ENCODE measurements at places on chromosomes 3 and 15. TPM values are rescaled to one million over a fixed set of nuclear protein-coding genes. Genes with fewer than 3 reads are reported as not detected.

ARGFX gene
- total RNA-seq: not detected

SYNM gene
- total RNA-seq: 0.12 TPM

CADM2 gene
- total RNA-seq: 0.40 TPM

GOLGA6A gene
- total RNA-seq: not detected

SLC12A6 gene
- 19.2 TPM for total RNA-seq

RPS27L gene
- 132 TPM for total RNA-seq

ATP10A gene
- 23.9 TPM for total RNA-seq

HDC gene
- total RNA-seq: 0.32 TPM

VEPH1 gene
- total RNA-seq: not detected

PLD1 gene
- 0.18 TPM for total RNA-seq

EXD1 gene
- not detected for total RNA-seq

TNIK gene
- total RNA-seq: 21.3 TPM

VGLL3 gene
- not detected for total RNA-seq

SEMA3G gene
- total RNA-seq: 0.19 TPM

ZMAT3 gene
- 10.6 TPM for total RNA-seq

ADAMTS17 gene
- total RNA-seq: 3.6 TPM

WDR93 gene
- not detected for total RNA-seq

ZNF609 gene
- total RNA-seq: 35.3 TPM

SKIC8 gene
- total RNA-seq: 71.9 TPM

CCR9 gene
- not detected for total RNA-seq

CCPG1 gene
- total RNA-seq: 11.7 TPM

RASL12 gene
- total RNA-seq: not detected

SEC11A gene
- 93.5 TPM for total RNA-seq

PPP1R2 gene
- total RNA-seq: 91.8 TPM

TNFAIP8L3 gene
- total RNA-seq: 0.60 TPM

RNF111 gene
- total RNA-seq: 19.9 TPM

CYP1A2 gene
- not detected for total RNA-seq

ZNF385D gene
- total RNA-seq: not detected

FAM174B gene
- total RNA-seq: 6.4 TPM

MUC20 gene
- total RNA-seq: 0.29 TPM

CLDN16 gene
- not detected for total RNA-seq

SOX2 gene
- not detected for total RNA-seq

B3GALNT1 gene
- total RNA-seq: 16.4 TPM

ZNF620 gene
- 8.5 TPM for total RNA-seq

EDEM1 gene
- 132 TPM for total RNA-seq

GHSR gene
- total RNA-seq: not detected

TF gene
- 0.02 TPM for total RNA-seq
